Prostate gland (tissue), 2 donors: ENCODE measurements at places on chromosomes 1 and 21. TPM values are rescaled to one million over a fixed set of nuclear protein-coding genes. Genes with fewer than 3 reads are reported as not detected.
A peak's percentile ranks its signal among the peaks of the same experiment; 100 is the strongest.

- no peaks in the 10 kb centered on the region for H3K36me3 ChIP-seq
- no peak for DNase-seq
- H3K4me3 ChIP-seq: peak overlapping the region; percentile 32
- H3K27ac ChIP-seq: peak overlapping the region; percentile 78
- no peaks in the 10 kb centered on the region for H3K27me3 ChIP-seq
- H3K4me1 ChIP-seq: peaks cover 17% of the 10 kb centered on the region
These were observed 9.3 kb upstream of the FAAP20 start for GRCh38 chr1:2203671-2204414.

- H3K27ac ChIP-seq: no peak within 1 kb of the TSS
- H3K27me3 ChIP-seq: no peaks in the 10 kb centered on the region
- DNase-seq: no peak
- no peaks in the 10 kb centered on the region for H3K36me3 ChIP-seq
- no peaks in the 10 kb centered on the region for H3K4me1 ChIP-seq
These were observed at the start of gene CD101 for GRCh38 chr1:117001254-117001927. CD101 (plus strand) TSS chr1:117001760; CDS start chr1:117001818, 58 bp downstream.

- DNase-seq: no peak
- H3K4me1 ChIP-seq: no peaks in the 10 kb centered on the region
- H3K27ac ChIP-seq: no peak overlapping the region
- no peaks in the 10 kb centered on the region for H3K27me3 ChIP-seq
- no peaks in the 10 kb centered on the region for H3K36me3 ChIP-seq
These were observed 27.0 kb downstream of the ZZZ3 start for GRCh38 chr1:77655431-77655974.

Gene RIPPLY3
- 0.34 TPM for total RNA-seq
